SW480 (cell line): ENCODE measurements at places on chromosomes 5 and 9.

- DNase-seq = no peak
These were observed 47.3 kb upstream of the CDKN2B start for GRCh38 chr9:22056402-22056801.

- no peak for DNase-seq
These were observed 253.8 kb downstream of the PBX3 start for GRCh38 chr9:126000731-126001580.

GRCh38 chr5:37717613-37718431, 122.0 kb downstream of the GDNF start:
- peak; percentile 28 for DNase-seq

- DNase-seq = no peak
These were observed 1124.6 kb downstream of the DTWD2 start for GRCh38 chr5:117863586-117864296.

GRCh38 chr9:137621131-137621757, 2.4 kb downstream of the EHMT1 start:
- DNase-seq = no peak

DNA sequence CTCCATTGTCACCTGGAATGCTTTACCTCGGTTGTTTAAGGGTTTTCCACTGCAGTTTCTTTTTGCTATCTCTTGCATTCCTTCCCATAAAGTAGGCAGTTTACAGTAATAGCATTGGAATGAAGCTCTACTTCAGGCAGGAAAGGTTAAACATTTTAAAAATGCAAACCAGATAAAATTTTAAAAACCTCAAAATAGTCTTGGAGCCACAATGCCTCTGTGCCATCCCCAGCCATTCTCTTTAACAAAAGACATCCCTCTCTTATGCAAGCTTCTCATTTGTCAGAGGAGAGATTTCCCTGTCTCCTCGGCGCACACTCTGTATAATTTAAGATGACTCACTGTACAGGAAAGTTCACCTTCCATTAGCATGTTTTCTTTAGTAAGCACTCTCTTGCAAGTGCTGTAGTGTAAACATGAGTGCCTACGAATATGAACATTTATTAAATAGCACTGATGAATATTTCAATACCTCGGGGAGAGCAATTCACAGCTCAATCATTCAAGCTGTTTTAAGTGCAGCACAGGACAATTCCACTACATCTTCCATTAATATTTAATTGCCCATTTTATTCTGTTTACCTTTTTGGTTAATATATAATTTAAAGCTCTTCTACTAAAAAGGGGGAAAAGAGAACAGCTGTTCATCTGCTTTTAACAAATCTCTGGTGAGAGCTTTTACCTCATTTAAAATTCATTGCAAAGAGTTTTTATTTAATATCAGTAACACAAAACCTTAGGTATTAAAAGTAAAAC, 343.6 kb downstream of the SPATA31D1 start:
- peak; percentile 14 for DNase-seq

DNA sequence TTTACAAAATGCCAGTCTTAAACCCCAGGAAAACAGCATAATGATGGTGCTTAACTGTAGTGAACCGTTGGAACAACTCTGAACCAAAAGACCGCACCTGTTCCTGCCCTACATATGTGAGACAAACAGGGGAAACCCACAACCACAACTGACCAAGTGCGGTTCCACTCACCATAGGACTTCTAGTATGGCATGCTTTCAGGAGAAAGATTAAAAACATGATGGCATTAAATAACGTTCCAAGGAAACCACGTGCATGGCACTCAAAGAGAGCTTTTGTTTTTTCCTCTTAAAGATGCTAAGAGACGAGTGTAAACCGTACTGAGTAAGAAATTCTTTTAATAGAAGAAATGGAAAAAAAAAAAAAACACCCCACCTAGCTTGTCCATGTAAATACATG, 119.8 kb downstream of the SSBP2 start:
- DNase-seq = peak; percentile 79

- no peak for DNase-seq
These were observed 29.4 kb upstream of the TTLL11 start for GRCh38 chr9:122122468-122122867.

GRCh38 chr9:69385581-69386033, 60.6 kb downstream of the ENTREP1 start:
- DNase-seq = no peak

- DNase-seq = no peak
These were observed 219.5 kb downstream of the NR3C1 start for GRCh38 chr5:143183989-143184388.

- no peak for DNase-seq
These were observed 16.7 kb upstream of the MED10 start for GRCh38 chr5:6395102-6395445.

GRCh38 chr9:27276193-27277030, 20.5 kb downstream of the EQTN start:
- peak; percentile 54 for DNase-seq

GRCh38 chr5:178350361-178351220, 118.0 kb upstream of the PHYKPL start:
- DNase-seq = no peak

GRCh38 chr5:17989036-17989435, 354.8 kb downstream of the TAF11L14 start:
- no peak for DNase-seq

DNA sequence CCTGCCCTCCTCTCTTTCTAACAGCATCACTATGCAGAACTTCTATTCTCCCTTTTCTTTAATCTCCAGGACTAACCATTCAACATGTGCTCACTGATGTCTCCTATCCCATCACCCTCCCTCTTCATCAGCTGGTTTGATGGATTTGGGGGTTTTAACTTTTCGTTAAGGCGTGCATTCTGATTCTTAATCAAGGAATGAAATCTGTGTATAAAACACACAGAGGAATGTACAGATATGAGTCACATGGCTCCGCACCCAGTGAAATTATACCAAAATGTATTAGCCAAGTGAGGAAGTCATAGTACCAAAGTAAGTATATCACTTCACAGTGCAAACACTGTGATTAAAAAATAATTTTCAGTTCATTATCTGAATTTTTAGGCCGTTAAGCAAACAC, 35.2 kb downstream of the MARCHF11 start:
- DNase-seq = no peak

- no peak for DNase-seq
These were observed 1076.7 kb downstream of the CDH12 start for GRCh38 chr5:21776466-21776865.

- DNase-seq = peak; percentile 62
These were observed 42.6 kb upstream of the APC start for GRCh38 chr5:112694853-112695709.

GRCh38 chr9:111805830-111806241, 11.1 kb upstream of the SHOC1 start:
- peak; percentile 39 for DNase-seq

DNA sequence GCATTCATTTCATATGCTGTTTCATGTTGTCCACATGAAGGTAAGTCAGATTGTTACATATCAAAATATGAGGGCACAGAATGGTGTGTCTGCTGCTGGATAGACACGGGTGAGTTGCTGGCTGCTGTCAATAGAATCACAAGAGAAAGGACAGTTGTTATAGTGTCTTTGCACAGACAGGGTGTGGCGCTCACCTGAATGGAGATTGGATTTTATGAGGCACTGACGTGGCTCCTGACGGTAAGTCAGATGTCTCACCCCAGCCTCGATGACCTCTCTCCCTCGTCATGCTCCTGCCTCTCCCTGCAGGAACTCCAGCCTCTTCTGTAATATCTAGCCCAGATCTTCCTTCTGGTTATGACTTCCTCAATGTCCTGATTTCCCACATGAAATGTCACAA, 75.4 kb upstream of the SELENOP start:
- DNase-seq = peak; percentile 76

DNA sequence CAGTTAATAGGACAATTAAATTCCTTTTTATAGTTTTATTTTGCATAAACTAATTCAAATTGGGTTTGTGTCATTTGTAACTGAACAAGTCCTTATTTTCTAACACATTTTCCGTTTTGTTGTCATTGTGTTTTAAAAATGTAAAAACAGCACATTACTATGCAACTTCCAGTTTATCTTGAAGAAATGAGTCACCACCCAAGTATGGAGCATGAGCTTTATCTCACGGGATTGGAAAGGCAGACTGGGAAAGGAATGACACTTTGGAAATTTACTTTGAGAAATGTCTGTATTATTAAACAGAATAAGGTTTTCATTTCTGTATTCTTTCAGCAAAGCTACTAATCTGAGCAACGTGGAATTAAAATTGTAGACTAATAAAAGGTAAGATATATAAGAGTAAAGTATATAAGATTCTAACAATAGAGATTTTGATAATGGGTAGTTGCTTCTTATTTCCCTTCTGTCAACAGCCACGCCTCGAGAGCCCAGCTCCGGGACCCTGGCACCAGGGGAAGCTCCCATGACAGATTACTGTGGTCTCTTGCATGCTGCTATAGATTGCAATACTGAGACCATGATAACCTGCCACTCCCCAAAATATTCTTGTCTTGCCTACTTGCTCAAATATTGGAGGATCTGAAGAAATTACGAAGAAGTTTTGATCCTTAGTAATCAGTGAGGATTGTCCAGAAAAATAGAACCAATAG, 433.1 kb downstream of the CHSY3 start:
- no peak for DNase-seq
